ENCODE measurements at places on chromosomes 5 and 9. TPM values are rescaled to one million over a fixed set of nuclear protein-coding genes. Genes with fewer than 3 reads are reported as not detected.

DNA sequence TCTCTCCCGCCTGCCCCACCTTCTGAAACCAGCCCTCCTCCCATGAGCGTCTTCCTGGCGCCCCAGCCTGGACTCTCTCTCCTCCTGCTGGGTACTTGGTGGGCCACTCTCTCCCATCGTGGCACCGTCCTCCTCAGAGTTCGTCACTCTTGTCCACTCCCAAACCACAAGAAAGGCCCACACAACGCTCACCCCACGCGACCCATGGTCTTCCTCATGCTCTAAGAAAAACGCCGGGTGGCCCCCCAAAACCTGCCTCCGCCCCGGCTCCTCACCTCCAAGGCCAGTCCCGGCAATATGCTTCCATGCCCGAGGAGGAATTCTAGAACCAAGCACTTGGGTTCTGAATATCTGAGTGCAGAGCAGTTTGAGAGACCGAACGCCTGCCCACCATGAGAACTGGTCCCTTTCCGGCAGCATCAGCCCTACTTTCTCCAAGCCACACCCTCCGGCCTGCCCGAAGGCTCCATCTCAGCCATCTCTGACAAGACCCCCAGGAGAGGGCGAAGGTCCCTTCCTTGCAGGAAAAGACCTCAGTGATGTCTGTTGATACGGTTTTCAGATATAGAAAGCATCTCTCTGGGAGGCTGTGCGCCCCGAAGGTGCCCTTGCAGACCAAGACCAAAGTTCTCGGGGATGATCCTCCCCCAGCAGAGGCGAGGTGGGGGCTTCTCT lies 15.0 kb downstream of the SLC6A3 start:
- no peak for DNase-seq

- peak; percentile 78 for DNase-seq
Measured at GRCh38 chr5:128498844-128499455, 39.1 kb downstream of the FBN2 start.

DNA sequence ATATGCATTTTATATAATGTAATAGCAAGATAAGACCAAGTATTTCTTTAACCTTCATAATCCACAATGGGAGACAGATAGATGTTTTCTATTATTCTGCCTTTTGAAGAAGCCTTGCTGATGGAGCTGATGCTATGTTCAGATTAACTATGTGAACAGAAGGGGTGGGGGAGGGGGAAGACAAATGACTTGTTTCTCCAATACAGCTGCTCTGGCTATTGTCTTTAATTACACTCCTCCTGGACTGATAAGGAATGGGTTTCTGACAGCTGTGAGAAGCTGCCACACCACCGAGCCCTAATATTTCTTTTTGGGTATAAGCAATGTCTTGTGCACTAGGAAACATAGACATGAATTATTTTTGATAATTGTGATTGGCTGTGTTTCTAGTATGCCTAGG lies 62.0 kb downstream of the CAVIN4 start:
- no peak for DNase-seq

GRCh38 chr5:98334946-98335345 lies 438.5 kb upstream of the RGMB start:
- DNase-seq = no peak

- no peak for DNase-seq
Measured at GRCh38 chr9:136865768-136866103, 372 bp downstream of the EDF1 start.

GRCh38 chr9:128716581-128717254 lies 7.2 kb downstream of the ZDHHC12 start:
- DNase-seq = no peak

GRCh38 chr9:94693485-94694204 lies 32.9 kb upstream of the AOPEP start:
- no peak for DNase-seq

DNA sequence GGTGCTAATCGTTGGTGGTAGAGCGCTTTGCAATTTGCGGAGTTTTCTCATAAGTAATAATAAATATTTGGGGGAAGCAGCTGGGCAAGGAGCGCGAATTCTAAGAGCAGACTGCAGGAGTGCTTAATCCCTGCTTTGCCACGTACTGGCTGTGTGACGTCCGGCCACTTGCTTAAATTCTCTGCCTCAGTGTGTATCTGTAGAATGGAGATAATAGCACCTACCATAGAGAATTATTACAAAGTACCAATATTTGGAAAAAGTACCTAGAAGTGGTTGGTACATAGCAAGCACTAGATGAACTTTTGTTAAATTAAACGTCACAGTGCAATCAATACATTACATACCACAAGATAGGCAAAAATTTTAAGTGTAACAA lies 598 bp upstream of the TMED7 start:
- peak; percentile 78 for DNase-seq

DNA sequence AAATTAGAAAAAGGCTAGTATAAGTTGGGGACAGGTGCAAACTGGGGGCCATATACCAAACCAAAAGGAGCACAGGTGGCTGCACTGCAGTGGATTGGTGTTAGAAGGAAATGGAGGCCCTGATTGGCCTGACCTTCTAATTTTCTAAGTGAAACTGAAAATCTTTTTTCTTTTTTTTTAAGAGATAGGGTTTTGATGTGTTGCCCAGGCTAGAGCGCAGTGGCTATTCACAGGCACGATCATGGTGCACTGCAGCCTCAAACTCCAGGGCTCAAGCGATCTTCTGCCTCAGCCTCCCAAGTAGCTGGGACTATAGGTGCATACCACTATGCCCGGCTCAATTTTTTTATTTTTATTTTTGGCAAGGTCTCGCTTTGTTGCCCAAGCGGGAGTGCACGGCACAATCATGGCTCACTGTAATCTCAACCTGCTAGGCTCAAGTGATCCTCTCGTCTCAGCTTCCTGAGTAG lies 9.8 kb upstream of the CCDC69 start:
- DNase-seq = no peak

- DNase-seq = no peak
Measured at GRCh38 chr5:134479839-134480238, 45.6 kb upstream of the JADE2 start.

GRCh38 chr5:66344544-66344943 lies 200.4 kb downstream of the SREK1 start:
- no peak for DNase-seq

- DNase-seq = no peak
Measured at GRCh38 chr9:112789891-112790774, 39.6 kb downstream of the SNX30 start.

DNA sequence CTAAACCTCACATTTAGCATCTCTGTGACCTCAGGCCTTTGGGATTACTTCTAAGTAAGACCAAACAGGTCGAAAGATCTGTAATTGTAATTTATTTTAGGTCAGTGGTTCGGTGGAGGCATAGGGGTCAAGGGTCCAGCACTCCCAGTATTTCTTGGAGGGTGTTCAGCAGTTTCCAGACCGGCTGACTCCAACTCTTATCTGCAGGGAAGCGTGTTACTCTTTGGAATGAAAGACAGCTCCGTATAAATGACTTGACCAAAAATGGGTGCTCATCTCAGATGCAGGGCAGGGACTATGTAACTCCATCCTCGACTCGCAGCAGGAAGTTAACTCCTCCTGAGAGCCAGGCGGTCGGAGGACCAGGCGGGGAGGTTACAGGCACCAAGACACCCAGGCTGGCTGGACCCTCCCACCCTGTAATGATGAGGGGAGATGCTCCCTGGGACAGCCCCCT lies 620 bp upstream of the VPS13A start:
- DNase-seq = no peak

The STPG3 gene
- not detected for total RNA-seq

The GMCL2 gene
- not detected for total RNA-seq

The TPPP gene
- total RNA-seq = under 0.01 TPM

The PDGFRB gene
- total RNA-seq = 341 TPM

The TSLP gene
- 0.43 TPM for total RNA-seq

The NKD2 gene
- total RNA-seq = 2.2 TPM

The PGGT1B gene
- 21.2 TPM for total RNA-seq

Data from fibroblast of villous mesenchyme (primary cell).